ENCODE measurements at places on chromosomes 6 and 20.

- DNase-seq, result no peak
Observed at GRCh38 chr6:122772724-122773415, 6.6 kb upstream of the FABP7 start.

DNA sequence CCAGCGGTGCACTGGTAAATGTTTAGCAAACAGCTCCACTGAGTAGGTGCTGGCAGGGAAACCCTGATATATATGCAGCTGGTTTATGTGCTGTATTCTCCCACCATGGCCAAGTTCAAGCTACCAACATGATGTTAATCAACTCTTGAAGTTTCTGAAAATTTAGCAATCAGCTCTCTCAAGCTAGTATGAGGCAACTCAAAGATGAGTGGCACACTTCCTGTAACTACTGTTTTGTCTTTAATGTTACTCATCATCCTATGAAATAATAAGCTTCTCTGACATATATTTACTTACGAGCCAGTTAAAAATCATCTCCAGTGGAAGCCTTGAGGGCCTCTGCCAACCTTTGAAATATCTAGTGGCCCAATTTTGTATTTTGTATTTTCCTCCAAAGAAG, 54.7 kb downstream of the TRMT6 start:
- no peak for DNase-seq

GRCh38 chr20:37990571-37991151, 42.6 kb downstream of the TTI1 start:
- DNase-seq, result peak; percentile 58

- no peak for DNase-seq
Observed at GRCh38 chr20:4919047-4919704, 82.1 kb downstream of the SLC23A2 start.

DNA sequence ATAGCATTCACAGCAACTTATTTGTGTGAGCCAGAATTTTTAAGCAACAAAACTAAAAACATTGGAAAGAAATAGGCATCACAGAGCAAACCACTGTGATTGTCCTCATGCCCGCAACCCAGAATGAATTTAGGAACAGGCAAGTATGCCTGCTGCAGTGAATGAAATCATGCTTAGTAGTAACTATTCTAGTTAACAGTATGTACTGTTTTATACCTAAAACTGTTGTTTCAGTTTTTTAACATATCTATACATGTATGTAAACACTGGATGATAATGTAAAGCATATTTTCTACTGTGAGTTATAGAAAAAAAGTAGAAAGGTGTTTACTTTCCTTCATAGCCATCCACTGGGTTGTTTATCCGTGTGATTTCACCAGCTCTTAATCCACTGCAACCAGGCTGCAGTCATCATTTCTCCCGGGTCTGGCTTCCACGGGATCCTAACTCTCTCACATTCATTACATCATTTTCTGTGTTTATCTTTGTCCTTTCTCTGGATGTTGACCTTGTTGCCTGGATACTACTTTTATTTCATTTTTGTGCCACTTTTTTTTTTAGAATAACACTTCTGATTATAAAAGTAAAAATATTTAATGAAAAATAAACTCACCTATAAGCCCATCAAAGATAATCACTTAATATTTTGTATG, 3.6 kb upstream of the ARFGEF3 start:
- DNase-seq, result peak; percentile 14

DNA sequence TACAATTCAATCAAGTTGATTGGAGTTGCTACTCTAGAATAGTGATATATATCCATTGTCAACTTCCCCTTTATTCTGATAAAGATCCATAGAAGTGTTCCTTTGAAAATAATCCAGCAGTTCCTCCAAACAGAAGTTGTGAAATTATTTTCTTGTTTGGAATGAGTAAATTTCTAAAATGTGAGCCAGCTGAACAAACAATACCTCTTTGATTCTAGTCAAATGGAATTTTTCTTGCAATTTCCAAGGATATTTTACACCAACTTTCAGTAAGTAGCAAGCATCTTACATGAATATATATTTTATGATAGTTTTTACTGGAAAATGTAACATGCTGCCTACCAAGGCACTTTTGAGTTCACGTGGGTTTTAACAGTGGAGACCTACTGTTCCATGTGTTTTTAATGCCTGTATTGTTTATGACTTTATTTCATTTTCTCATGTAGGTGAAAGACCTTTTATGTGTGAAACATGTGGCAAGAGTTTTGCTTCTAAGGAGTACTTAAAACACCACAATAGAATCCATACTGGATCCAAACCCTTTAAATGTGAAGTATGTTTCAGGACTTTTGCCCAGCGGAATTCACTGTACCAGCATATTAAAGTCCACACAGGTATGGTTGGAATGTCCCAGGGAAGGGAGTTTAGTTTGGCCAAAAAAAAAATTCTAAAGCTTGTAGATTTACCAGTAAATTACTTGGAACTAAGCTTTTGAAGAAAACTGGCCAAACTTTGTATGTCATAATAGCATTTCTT, 6.5 kb downstream of the GZF1 start:
- peak; percentile 39 for DNase-seq

DNA sequence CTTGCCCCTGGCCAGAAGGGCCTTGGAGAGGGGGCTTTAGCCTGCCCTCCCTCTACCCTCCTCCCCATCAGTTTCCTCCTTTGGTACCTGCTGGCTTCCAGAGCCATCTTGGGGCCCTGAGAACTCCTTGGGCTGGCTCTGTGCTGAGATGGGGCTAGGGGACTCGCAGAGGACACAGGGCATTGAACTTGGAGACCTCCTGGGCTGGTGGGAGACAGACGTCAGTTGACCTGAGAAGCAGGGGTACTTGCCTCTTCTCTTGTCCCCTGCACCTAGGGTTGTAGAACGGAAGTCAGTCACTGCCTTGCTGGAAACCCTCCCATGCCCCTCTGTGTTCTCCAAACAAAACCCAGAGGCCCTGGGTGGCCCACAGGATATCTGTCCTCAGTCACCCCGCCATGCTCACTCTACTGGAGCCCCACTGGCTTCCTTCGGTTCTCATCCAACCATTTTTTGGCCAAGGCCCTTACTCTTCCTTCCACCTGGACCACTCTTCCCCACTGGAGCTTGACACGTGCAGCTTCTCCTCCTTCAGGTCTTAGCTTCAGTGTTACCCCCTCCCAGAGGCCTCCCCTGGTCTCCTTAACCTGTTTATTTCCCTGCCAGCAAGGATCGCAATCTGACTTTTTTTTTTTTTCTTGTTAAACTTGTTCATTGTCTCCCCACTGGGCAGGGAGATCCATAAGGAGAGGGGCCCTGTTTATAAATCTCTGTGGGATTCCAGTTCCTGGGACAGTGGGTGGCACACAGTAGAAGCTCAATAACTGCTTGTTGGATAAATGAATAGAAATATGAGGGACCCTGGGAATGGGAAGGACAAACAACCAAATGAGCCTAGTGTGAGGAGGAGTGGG, 971 bp downstream of the RBCK1 start:
- DNase-seq, result no peak

DNA sequence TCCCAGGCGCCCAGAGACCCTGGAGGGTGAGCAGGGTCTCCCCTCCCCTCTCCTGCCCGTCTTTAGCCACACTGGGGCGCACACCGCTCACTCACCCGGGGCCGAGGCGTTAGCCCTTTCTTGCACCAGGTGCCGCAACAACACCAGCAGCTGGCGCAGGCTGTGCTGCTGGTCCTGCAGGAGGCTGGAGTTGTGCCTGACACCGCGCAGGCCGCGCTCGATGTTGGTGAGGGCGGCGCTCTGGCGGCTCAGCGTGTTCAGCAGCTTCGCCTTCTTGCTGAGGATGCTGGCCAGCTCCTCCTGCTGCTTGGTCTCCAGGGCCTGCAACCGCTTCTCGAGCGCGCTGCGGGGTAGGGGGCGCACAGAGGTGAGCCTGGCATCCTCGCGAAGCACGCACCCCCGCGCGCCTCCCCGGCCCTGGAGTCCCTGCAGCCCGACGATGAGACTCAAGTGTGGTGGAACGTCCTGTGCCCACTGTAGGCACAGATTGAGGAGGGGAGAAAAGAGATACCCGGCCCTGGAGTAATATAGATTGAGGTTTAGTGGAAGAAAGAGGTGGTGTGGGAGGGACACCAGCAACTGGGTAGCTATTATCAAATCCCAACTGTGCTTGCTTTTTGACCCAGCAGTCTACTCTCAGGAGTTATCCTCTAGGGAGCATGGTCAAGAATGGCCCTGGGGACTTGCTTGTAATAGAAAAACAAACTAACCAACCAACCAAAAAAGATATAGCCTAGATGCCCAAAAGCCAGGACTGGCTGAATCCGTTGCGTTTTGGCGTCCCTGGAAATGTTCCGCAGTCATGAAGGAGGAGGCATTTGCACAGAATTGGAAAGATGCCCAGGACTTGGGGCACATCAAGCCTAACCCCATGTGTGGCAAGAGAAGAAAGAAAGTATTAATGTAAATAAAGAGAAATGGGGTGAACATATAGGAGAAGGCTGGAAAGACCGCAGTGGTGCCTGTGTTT, 30.9 kb downstream of the ANGPT4 start:
- peak; percentile 57 for DNase-seq
